Endothelial cell (in vitro differentiated cells): ENCODE measurements at places on chromosomes 6 and 20.

DNA sequence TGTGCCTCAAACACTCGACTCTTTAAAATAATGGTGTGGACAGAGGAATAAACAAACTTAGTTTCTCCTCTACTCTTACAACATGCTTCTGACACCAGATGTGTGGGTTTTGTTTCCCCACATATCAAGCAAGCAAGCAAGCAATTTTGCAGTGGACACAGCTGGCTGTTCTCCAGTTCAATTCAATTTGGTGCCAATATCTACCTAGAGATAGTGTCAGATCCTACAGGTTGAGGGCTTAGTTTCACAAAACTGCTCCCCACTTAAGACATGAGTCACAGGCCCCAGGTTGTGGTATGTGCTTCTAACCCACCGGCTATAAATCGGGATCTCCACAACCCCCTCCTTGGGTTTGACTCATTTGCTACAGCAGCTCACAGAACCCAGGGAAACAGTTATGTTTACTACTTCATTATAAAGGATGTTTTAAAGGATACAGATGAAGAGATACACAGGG lies 131.4 kb upstream of the TRAF3IP2 start:
- no peak for DNase-seq

GRCh38 chr20:16100111-16100510 lies 473.1 kb downstream of the KIF16B start:
- DNase-seq: no peak

DNA sequence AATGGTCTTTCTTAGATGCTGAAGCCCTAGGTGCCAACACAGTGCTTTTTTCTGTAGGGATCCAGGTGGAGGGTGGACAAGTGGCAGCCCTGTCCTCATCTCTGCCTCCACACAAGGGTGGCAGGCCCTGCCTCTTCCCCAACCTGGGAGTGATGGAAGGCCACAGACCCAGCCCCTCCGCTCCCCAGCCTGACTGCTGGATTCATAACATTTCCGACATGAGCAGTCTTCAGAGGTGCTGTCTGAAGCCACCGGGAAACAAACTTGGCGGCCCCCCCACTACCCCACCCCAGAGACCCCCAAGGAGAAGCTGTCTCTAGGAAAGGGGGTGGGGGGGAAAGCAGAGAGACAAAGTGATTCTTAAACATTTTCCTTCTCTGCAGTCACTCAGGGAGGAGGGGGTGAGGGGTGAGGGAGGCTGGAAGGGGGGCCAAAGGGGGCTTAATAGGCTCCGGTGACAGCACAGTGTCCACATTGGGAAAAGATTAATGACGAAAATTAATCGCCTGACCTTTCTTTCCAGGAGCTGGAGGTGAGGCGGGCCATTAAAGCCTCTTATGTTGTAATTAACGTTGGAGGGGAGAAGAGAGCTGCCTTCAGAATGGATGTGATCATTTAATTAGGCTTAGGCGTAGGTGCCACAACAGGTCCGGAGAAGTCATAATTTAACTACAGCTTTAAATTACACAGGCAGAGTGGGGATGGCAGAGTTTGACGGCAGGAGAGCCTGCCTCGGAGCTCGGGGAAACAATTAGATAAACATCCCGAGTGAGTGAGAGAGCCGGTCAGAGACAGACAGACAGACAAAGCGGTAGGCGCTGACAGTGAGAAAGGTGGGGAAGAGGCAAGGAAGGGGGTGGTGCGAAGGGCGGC lies 76.8 kb upstream of the FOXP4 start:
- DNase-seq: no peak

DNA sequence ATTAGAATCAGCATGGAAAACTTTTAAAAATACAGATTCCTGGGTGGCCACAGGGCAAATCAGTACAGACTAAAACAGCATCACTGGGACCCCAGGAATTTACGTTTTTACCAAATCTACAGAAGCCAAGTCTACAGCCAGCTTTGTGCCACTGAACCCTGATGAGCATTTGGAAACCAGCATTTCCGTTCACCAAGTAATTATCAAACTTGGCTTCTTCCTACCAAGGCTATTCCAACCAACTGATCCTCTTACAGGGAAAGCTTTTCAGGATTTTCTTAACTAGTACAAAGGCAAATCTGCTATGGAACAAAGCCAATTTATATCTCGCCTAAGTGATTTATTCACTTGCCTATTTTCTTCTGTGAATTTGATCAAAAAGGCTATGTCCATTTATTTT lies 47.0 kb downstream of the PLAGL1 start:
- no peak for DNase-seq

DNA sequence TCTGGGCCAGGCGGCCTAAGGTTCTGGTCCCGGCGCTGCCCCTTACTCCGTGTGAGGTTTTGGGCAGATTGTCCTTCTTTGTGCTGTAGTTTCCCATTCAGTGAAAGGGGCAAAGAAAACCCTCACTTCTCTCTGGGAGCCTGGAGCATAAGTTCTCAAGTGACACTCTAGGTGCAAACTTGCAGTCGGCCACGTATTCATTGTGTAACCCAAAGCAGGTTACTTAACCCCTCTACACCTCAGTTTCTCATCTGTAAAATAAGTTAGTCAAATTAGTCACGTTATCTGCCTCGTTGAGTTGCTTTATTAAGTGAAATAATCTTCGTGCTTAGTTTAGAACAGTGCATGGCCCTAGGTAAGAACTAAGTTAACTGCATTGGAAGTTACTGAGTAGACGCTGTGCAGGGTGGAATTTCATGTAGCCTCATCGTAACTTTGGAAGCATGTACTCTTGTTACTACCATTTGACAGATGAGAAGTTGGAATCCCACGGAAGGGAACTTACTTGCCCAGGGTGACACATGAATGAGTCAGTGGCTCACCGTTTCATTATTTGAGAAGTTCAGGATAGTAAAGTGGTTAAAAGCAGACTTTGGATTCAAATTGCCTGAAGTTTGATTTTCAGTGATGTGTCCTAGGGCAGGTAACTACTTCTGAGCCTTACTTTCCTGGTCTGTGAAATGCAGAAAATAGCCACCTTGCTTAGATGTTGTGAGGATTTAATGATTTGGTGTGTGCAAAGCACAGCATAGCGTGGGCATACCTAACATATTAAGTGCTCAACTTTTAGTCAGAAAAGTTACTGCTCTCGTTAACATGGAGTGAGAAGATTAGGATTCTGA lies 556 bp upstream of the MROH8 start:
- no peak for DNase-seq

DNA sequence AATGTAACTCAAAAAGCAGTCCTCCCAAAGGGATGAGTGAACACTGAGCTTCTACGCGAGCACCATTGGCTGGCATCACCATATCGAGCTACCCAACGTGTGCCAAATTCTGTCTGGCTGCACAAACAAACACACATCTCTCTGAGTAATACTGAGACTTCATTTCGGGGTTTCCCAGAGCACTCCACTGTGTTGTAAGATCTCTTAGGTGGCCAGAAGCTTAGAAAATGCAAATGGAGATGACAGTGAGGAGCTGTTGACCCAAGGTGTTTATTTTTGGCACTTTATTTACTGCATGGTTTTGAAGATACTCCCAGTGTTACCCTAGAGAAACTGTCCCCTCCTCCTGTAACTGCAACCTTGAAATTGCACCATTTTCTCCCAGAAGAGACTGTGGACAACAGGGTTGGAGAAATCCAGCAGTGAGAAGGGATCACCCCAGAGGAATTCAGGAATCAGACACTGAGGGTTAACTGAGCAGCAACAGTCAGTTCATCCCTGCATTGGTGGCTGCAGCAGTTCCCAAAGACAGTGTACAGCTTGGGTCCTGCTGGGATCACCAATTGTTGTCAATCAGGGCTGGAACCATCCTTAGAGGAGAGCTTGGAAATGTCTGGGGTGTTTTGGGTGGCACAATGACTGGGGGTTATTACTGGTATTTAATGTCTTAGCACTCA lies 1.0 kb upstream of the RIPOR2 start:
- DNase-seq: no peak

DNA sequence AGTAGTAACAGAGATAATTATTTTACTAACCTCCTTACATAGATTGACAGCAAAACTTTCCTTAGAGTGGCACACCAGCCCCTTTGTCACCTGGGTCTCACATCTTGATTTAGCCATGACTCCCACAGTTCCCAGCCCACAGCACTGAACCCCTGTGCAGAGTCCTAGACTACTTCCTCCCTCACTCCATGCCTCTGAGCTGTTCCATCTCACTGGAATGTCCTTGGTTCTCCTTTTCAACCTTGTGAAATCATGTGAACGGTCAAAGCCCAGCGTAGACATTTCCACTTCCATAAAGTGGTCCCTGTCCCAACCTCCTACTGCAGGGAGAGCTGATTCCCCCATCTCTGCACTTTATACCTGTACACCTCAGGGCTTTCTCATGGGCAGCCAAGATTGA lies 19.7 kb downstream of the CGA start:
- DNase-seq: no peak

DNA sequence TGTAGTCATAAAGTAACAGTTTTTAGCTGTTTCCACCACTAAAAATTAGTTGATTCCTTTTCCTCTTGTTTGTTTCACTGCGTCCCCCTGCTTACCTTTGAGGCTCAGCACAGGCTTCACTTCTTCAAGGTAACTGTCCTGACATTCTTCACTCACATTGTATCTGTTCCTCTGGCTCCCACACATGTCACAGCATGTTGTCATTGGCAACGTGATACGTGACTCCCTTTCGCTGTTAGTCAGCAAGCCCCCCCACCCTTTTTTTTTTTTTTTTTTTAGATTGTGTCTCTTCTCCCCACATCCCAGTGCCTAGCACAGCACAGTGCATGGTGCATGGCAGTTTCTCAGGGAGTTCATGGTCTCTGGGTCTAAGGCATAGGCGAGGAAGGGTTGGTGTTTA lies 13.3 kb downstream of the VAPB start:
- DNase-seq: no peak

- no peak for DNase-seq
These were observed 501.4 kb downstream of the BCKDHB start for GRCh38 chr6:80607811-80608391.

GRCh38 chr20:32991383-32991782 lies 12.8 kb downstream of the SUN5 start:
- no peak for DNase-seq

GRCh38 chr6:131948692-131949619 lies 2.2 kb downstream of the CCN2 start:
- no peak for DNase-seq

- no peak for DNase-seq
These were observed 116.2 kb downstream of the LCA5 start for GRCh38 chr6:79421001-79421411.

GRCh38 chr20:62061851-62062423 lies 3.7 kb downstream of the TAF4 start:
- DNase-seq: no peak

GRCh38 chr20:44738813-44739477 lies 6.7 kb upstream of the KCNK15 start:
- peak; percentile 44 for DNase-seq

GRCh38 chr6:129936329-129937165 lies 75.4 kb upstream of the TMEM244 start:
- DNase-seq: peak; percentile 60

GRCh38 chr6:21885532-21886114 lies 292.1 kb downstream of the SOX4 start:
- DNase-seq: no peak

DNA sequence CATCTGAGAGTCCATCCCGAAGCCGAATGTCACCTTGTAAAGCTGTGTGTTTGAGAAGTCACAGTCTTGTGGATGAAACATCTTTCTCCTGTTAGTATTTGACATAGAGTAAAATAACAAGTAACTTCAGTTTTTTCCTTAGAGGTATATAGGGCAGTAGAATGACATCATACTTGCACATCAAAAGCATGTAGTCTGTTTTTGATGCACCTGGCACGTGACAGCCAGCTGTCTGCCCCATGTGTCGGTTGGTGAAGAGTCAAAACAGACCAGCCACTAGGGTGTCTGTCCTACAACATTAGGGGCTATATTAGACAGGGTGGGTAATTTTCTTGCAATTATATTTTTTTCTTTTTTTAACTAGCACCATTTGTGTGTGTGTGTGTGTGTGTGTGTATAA lies 70.2 kb downstream of the SNX9 start:
- DNase-seq: no peak

- DNase-seq: no peak
These were observed 70.8 kb upstream of the IYD start for GRCh38 chr6:150298030-150298380.

DNA sequence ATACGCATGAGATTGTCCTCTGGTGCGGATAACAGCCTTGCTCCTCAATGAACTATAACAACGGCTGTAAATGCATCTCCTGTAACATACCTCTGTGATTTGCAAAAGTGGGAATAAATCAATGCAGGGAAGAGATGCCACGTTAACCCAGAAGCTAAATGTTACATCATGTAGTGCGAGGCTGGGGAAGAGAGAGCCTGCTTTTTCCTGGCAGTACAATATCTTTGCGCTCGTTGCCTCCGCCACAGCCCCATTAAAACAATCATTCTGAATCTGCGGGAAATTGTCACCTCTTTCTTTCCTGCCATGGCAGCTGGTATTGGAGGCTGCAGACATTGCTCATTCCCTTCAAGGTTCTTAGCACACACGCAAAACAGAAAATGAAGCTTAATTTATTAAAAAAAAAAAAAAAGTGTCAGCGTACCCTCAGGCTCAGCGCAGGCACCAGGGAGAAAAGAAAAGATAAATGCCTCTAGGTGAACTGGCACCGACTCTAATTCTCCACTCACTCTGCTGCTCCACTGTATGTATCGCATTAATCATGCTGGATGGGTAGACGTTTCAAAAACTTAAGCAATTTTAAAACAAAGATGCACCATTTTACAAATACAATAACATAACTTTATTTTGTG lies 70.2 kb upstream of the TFB1M start:
- DNase-seq: no peak

DNA sequence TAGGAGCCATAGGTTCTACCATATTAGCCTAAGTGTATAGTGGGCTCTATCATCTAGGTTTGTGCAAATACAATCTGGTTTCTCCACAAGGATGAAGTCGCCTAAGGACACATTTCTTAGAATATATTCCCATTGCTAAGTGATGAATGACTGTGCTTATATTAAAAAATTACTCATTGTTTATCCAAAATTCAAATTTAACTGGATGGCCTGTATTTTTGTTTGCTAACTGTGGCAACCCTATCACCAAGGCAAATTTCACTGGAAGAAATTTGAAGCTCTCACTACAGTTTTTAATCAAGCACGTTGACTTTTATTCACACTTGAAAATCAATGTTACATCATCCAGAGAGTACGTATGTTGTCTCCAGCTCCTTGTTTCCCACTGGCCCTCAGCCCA lies 13.9 kb downstream of the GCM2 start:
- DNase-seq: no peak

DNA sequence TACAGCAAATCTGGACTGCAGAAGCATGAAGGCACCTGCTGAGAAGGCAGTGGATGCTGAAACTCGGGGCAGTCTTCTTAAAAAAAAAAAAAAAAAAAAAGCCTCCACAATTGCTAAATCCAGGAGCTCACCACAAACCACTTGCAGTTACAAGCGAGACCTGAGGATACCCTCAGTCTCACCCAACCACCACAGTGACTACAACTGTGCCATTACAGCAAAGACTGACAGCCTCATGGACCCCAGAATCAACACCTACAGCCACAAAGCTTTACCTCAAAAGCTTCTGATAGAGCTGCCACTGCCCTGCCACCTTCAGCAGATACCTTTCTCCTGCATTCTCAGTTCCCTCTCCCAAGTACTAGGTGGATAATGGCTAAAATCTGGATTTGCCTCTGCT lies 9.0 kb downstream of the COL21A1 start:
- no peak for DNase-seq
